Pancreas (tissue), 10 donors: ENCODE measurements at places on chromosomes 1 and 21. TPM values are rescaled to one million over a fixed set of nuclear protein-coding genes. Genes with fewer than 3 reads are reported as not detected.

Gene UBE2U
- total RNA-seq, result 0.67 TPM

Gene NTNG1
- 0.12 TPM for total RNA-seq

Gene CYYR1
- total RNA-seq, result 3.6 TPM

Gene ZNF695
- 0.06 TPM for total RNA-seq

Gene CHAF1B
- total RNA-seq, result 2.7 TPM

Gene SYT11
- 4.1 TPM for total RNA-seq

Gene PTPN22
- total RNA-seq, result 2.3 TPM

Gene FGR
- 2.0 TPM for total RNA-seq

Gene TFF2
- 0.28 TPM for total RNA-seq
